ENCODE measurements at places on chromosomes 7 and 10.

DNA sequence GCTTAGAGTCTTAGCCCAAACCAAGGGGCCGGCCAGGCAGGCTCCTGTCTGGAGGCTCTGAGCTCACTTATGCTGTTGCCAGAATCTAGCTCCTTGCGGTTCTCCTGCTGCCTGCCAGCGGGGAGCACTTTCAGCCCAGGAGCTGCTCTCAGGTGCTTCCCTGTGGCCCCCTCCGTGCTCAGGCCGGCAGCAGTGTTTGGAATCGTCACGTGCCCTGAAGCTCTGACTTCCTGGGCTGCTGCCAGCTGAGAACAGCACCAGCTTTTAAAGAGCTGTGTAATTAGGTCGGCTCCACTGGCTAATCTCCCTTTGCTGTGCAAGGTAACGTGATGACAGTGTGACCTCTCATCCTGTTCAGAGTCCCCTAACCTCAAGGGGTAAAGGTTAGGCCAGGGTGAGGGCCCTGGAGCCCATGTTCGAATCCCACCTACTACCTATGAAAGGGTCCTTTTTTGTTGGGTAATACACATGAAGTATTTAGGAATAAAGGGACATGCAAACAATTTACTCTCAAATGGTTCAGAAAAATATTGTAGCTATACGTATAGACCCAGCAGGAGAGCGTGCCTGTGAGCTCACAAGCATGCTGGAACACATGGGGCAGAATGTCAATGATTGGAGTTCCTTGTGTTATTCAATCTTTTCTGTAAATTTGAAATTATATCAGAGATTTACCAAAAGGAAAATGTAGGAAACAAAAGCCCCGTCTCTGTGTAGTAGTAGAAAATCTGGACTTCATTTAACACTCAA, 16.6 kb downstream of the ZNF862 start:
- DNase-seq, result peak; percentile 64

DNA sequence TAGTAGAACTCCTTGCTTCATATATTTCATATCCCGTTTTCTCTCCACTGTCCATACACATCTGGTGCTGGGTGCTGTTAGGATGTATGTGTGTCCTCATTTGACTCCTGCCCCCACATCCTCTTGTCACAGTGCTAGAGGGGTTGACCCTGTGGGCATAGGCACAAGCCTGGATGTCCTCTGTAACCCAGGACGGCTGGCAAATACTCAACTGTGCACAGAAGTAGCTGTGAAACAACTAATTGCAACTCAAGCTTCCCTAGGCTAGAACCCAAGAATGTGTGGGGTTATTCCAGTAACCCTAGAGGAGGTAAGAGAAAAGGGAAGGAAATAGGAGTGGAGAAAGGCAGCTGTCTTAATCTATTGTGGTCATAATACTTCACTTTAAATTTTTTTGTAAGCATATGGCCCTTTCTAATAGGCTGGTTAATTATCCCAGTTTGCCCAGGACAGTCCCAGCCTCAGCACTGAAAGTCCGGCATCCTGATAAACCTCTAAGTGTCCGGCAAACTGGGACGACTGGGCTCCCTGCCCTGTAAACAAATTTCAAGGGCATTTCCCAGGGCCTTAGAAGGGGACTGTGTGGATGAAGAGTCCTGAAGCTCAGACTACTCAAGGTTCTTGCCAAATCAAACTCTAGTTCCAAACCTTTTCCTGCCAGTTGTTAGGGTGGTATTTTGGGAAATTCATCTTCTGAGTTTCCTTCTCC, 283.2 kb upstream of the CELF2 start:
- DNase-seq, result no peak

- DNase-seq, result no peak
These were observed 16.9 kb upstream of the NFE2L3 start for GRCh38 chr7:26135076-26135475.

- peak; percentile 22 for DNase-seq
These were observed 24.0 kb downstream of the GRM3 start for GRCh38 chr7:86667732-86668131.

GRCh38 chr7:27737616-27738015, 2.3 kb upstream of the TAX1BP1 start:
- no peak for DNase-seq

DNA sequence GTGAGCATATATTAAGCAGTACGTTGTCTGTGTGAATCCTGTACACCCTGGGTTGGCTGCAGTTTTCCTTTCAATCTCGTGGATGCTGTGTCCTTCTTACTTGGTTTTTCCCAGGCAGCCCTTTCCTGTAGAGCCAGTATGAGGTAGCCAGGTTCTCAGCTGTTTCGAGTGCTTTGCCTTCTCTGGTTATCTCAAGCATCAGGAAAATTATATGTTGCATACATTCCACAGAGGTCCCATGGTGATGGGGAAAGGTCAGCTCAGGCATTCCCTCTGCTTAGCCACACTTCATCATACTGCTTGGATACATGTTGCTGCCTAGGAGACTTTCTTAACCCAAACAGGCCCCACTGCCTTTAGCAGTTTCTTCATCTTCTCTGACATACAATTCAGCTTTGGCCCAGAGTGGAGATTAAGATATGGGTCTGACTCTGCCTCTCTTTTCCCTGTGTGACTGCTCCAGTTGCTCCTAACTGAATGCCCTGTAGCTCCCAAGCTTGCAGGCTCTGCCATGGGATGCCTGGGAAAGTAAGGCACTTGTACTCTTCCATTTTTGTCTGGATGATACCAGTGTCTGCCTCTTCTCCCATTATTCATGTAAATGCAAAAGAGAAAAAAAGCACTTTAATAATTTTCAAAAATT, 11.3 kb downstream of the GNAI1 start:
- DNase-seq, result no peak

DNA sequence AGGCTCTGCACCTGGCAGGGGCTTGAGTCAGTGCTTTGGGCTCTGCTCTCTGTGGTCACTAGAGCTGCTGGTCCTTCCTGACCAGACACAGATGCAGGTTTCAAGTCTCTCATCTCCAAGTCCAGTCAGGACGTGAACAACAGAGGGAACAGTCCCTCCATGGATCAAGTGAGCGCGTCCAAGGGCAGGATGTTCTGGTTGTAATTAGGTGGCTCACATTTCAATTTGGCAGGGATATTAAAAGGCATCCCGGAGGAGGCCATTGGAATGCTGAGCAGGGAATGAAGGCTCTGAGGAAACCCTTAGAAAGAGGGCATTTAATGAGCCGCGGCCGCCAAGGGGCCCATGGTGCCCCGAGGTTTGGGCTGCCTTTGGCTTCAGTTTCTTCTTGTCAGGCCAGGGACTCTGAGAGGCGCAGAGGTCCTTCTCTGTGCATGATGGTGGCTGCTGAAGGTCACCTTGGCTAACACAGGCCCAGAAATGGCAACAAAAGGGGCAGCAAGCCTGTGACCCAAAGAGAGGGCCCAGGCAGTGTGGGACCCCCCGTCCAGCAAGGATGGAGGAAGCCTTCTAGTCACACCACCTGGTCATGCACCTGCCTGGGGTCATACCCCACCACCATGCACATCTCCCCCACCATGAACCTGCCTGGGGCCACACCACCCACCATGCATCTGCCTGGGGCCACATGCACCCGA, 30.7 kb upstream of the INPP5A start:
- DNase-seq, result no peak

DNA sequence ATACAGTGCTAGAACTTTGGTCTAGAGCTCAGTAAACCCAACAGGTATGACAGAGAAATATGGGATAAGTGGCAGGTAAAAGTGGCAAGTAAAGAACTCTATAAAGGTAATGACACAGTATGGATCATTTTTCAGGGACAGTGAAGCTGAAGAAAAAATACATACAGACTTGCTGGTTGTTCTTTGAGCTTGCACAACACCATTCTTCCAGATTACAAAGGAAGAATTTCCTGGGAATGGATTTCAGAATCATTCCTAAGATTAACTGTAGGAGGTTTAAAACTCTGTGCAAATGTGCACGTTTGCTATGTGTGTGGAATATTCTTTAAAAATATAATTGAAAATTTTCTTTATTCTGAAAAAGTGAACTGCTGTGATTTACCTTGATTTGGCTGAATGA, 36.0 kb downstream of the PHF14 start:
- DNase-seq, result no peak

DNA sequence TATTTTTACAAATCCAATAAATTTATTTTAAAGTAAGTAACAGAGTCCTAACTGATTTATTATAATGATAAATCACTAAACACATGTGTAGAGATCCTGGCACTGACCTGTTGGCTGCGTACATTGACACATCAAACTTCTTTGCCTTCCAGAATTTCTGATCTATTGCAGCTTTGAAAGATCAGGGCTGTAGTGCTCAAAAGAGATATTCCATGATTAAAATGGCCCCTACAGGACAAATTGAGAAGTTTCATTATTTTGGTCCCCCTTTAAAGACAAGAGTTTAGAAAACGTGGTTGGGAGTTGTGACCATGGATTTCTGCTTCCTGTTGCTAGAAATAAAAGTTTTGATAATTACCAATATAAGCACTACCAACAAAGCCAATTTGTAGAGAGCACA, 87.7 kb upstream of the PDK4 start:
- DNase-seq, result no peak
